ENCODE measurements at places on chromosomes 5 and 9.

DNA sequence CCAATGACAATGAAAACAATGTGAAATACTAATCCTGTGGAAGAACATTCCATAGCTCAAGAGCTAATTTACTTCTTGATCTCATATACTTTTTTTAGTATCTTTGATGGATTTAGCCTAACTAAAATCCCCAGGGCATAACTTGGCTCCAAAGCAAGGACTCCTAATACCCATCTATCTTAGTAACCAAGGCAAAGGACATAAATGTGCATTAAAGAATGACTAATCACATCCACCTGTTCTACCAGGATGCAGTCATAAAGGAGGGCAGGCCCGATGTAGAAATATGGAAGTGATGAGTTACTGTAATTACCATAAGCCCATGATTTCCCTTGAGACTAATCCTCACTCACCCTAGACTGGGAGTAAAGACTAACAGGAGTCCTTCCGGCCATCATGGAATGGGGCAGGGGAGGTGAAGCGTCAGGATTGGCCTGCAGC lies 56.9 kb downstream of the KIF24 start:
- no peak for DNase-seq

GRCh38 chr9:22379272-22379671 lies 67.4 kb upstream of the DMRTA1 start:
- no peak for DNase-seq

DNA sequence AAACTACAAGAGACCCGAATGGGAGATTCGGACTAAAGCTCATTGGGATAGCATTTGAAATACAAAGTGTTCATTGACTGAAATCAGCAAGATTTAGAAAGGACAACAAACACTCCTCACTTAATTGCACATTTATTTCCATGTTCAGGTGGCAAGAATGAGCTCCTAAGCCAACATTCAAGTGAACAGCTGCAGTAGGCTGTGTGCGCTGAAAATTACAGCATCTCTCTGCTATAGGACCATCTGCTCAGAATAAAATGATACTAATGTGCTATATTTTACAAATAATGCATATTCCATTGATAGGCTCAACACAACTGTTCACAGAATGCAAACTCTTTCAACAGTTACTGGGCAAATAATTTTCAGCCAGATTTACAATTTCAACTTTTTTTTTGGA lies 61.8 kb downstream of the ELAVL2 start:
- DNase-seq: no peak

DNA sequence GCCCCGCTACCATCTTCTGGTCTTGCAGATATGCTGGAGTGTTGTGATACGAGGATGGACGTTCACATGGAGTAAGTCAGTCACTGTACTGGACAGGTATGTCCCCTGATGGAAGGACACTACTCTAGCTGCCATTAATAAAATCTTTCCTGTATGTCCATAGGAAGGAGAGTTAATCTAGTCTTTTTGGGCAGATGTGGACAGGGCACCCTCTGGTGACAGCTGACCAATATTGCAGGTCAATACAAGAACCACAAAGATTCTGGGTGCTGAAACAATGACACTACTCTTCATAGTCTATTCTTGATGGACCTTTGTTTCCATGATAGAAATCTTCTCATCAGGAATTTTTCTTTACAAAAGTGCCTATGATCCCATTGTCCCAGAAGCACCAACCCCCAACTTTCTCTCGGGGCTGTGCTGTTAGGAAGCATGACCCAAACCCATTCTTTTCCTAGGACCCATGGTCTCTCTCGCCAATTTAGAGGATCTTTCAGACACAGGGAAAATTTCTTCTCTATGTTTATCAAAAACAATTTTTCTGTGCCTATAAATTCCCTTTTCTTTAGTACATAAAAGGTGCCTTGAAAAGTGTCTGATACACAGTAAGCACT lies 376.9 kb downstream of the DTWD2 start:
- DNase-seq: peak; percentile 33

DNA sequence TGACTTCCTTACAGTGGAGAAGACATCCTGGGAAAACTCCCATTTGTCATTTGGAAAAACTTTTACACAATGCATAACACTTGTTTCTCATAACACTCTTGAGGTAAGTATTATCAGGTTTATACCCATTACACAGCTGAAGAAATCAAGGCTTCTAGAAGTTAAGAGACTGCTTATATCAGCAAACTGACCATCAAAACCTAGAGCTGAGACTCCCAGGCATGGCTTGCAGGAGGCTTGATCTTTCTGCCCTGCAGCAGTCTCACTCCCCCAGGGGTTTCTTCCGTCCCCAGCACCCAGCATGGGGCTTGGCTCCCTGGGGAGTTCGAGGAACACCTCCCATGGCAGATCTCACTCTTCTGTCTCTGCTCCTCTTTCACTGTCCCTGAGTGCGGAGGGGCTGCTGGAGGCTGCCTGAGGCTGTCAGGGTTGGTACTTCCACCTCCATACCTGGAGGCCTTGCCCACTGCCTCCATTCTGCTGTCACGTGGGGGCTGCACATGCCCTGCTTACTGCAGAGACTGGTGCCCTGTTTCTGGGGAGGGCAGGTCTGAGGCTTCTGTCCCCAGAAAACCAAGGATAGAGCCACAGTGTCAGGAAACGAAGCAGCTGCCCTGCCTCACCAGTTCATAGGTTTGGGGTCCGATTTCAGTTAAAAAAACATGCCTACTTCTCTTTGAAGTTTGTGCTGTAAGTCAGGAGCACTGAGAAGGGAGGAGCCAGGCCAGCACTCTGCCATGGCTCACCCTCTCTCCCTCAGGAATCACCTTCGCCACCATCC lies 202.5 kb downstream of the PAX5 start:
- no peak for DNase-seq

DNA sequence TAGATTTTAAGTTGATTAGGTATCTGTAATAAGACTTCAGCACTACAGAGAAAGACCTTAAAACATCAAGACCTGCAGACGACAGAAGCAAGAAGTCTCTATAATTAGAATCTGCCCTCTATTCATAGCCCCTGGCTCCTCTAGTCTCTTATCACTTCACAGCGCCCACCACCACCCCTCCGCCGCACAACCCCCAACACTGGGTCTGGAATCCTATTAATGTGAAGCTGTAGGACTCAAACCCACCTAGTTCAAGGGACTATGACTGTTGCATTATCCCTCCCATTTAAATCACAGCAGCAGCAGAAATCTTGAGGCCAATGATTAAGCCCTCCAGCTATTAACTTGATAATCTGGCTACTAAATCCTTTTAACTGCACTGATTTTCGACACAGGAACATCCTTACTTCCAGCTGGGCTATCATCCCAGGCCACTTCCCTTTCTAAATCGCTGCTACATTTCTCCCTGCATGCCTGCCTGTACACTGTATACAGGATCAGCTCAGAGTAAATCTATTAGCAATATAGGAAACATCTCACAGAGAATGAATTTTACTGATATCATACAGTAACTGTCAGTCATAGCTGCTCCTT lies 159.5 kb upstream of the GRAMD2B start:
- DNase-seq: no peak

DNA sequence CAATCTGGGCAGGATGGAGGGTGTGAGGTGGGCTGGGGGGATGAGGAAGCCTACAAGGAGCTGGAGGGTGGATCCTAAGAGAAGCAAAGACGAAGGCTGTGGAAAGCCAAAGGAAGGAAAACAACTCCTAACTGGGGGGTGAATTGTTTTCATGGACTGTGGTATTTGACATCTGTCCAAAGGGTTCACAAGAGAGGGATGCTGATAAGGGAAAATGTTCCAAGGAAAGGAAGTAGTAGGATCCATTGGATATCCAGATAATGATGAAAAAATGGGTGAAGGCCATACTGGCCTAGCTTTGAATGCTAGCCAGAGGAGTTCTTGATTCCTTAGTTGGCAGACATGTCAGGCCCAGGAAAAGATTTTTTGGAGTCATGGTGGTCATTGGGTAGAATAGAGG lies 51.8 kb upstream of the FOXI1 start:
- no peak for DNase-seq

- DNase-seq: no peak
These were observed 6.5 kb upstream of the RPS6 start for GRCh38 chr9:19386502-19387044.

DNA sequence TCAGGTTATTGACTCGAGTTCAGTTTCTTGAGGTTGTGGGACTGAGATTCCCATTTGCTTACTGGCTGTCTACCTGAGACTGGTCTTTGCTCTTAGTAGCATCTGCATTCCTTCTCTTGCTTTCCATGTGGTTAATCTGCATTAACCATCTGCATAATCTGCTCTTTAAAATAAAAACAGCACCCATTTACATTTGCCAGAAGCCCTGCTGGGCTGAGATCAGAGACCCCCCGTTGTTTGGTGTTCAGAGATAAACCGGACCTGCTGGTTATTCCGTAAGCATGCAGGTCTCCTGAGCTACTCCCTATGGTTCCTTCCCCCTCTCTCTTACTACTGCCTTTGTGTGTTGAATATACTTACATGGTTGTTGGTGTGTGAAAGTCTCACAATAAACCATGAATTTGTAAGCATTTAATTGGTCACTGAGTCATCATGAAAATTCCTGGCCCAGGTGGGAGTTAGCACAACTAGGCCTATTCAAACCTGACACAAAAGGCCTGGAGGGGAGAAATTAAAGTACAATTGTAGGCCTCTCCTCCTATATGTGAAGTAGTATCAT lies 396.7 kb downstream of the MRPS30 start:
- DNase-seq: no peak

GRCh38 chr5:151222790-151223446 lies 974 bp downstream of the CCDC69 start:
- no peak for DNase-seq

GRCh38 chr9:31950756-31951155 lies 433.7 kb upstream of the ACO1 start:
- no peak for DNase-seq

GRCh38 chr9:752201-752600 lies 89.3 kb upstream of the DMRT1 start:
- peak; percentile 89 for DNase-seq

- DNase-seq: no peak
These were observed 58.7 kb upstream of the DMRT3 start for GRCh38 chr9:917730-918129.

GRCh38 chr9:35996358-35996970 lies 38.5 kb upstream of the OR2S2 start:
- peak; percentile 70 for DNase-seq

DNA sequence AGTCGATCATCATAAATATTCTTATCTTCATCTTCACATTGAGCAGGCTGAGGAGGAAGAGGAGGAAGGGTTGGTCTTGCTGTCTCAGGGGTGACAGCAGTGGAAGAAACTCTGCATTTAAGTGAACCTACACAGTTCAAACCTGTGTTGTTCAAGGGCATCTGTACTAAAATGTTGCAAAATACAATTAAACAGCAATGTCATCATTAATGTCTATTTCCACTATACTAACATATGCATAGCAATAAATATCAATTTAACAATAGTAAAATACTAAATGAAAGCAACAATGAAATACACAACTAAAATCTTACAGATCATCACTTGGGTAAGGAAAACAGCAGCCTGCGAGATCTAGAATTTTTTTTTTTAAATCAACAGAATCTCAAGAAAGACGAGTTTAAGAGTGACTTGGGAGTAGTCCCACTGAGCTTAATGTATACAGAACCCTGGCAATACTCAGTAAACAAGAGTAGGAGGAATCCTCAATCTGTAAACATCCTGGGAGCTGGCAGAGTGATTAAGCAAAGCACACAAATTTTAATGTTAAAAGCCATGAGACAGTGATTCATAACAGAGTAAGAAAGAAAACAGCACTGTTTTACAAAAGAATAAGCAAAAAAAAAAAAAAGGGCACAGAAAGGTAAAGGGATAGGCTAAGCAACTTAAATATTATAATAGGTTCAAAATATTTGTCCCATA lies 10.0 kb downstream of the HOMER1 start:
- no peak for DNase-seq

GRCh38 chr9:26369093-26369492 lies 523.5 kb downstream of the CAAP1 start:
- peak; percentile 78 for DNase-seq
